ENCODE measurements at places on chromosomes 16 and 17.

DNA sequence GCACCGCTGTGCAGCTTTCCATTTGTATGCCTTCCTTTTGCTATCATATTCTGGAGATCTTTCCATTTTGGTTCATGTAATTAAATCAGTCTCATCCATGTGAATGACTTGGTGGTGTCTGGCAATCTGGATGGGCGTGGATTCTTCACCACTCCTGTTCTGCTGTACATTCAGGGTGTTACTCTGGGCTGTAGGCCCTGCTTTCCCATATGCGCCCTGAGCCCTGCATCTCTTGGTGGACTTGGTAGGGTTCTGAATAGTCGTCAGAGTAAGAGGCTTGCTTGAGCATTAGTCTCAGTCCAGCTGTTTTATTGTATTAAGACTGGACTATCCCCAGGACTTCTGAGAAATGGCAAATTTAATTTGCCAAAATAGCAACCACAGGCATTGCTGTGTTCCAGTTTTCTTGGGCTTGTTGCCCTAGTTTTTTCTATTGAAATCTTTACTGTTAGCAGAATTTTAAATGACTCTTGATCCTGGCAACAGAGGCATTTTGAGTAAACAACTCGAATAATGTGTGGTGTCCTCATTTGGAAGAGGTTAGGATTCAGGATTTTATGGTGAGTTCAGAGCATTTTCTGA lies 14.9 kb downstream of the BANP start:
- DNase-seq: no peak

- no peak for DNase-seq
Measured at GRCh38 chr17:33561569-33562334, 268.7 kb upstream of the ASIC2 start.

DNA sequence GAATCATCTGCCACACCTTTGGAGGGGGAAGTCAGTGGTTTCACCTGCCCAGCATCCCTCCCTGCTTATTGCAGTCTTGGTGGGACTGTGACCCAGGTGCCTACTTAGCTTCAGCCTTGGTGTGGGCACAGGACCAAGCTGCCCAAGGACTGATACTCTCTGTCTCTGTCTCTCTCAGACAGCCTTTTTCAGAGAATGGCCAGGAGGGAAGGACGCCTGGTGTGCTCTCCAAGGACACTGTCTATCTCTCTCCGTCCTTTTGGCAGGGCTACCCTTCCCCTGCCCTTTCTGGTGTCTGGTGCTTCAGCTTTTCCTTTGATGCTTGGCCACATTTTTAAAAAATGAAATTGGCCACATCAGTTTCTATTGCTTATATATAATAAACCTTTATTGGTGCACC lies 19.6 kb downstream of the PIK3R6 start:
- no peak for DNase-seq

- no peak for DNase-seq
Measured at GRCh38 chr17:68324114-68324513, 32.8 kb downstream of the ARSG start.

DNA sequence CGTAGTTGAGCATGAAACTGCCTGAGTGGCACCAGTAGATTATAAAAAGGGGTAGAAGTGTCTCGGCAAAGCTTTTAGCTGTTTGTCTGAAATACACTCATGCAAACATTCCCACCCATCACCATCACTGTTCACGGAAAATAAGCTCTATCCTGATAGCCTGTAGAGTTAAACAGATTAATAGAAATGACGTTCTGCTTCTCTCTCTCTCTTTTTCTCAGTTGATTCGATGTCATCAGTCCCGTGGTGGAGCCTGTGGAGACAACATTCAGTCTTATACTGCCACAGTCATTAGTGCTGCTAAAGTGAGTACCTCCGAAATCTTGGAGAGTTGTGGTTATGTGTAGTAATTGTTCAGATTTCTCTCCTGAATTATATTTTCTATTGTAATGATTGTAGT lies 224.7 kb downstream of the BCAS3 start:
- no peak for DNase-seq

Measured in stimulated activated naive CD8-positive, alpha-beta T cell treated with anti-CD3 and anti-CD28 coated beads, Interleukin-15, Interleukin-2, amounts not matched to agents 100 U/mL and 50 U/mL, for 24 hours (primary cell).